ENCODE measurements at places on chromosomes 5 and 9.
A peak's percentile ranks its signal among the peaks of the same experiment; 100 is the strongest.

DNA sequence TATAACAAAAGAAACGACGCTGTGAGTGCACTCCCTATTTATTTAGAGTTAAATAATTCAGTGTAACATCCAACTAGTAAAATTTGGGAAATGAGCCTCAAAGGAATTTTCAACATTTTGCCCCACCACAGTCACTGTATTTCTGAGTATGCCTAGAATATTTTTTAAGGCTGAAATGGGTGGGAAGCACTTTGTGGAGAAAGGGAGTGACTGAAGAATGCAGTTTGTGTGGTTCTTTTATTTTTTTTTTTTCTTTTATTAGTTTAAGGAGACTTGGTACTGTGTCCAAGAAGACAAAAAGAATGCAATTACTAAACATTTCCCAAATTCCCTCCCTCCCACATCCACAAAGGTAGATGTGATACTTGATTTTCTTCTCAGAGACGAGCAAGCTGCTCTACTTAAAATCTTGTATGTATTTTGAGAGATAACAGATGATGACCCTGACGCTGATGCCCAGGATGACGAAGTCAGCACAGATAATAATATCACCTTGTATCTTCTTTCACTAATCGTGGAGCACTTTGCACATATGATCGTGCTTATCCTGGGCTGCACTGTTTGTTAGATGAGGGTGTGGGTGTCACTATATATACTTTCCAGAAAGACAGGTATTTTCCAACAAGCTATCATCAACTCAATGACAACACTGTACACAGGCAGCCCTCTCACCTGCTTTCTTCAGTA lies 586.3 kb downstream of the RAB3C start:
- DNase-seq, result no peak

GRCh38 chr9:6512085-6512657 lies 99.2 kb downstream of the UHRF2 start:
- no peak for DNase-seq

GRCh38 chr9:86287013-86287412 lies 4.7 kb upstream of the ISCA1 start:
- no peak for DNase-seq

GRCh38 chr9:136120438-136120844 lies 1.8 kb upstream of the TMEM250 start:
- DNase-seq, result no peak

DNA sequence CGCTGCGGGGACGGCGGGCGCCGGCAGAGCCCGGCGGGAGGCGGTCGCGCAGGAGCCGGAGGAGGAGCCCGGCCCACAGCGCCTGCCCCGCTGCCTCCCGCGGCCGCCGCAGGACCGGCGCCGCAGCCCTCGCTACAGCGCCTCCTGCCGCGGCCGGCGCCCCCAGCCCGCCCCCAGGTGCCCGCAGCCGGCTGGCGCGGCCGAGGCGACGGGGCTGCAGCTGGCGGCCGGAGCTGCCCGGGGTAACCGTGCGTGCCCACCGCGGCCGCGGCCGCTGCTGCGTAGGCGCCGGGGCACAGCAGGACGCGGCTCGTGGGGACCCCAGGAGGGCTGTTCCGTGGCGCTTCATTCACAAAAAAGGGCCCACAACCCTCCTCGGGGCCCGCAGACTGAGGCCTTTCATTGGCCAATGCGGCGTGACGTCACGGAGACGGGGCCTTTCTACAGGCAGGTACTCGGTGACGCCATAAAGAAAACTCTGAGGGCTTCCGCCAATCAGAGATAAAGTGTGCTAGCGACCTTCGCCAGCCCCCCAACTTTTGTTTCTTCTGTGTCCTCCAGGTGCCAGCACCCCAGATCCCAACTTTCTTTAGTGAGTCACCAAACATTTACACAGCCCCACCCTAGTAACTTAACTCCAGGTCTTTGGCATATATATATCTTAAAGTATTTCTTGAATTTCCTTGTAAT lies at the start of gene CDC14B:
Gene CDC14B (minus strand): TSS at position 353 of the 690 bp plus-strand sequence. CDS start 465 bp downstream, outside the sequence.
- peak; percentile 94 for DNase-seq

DNA sequence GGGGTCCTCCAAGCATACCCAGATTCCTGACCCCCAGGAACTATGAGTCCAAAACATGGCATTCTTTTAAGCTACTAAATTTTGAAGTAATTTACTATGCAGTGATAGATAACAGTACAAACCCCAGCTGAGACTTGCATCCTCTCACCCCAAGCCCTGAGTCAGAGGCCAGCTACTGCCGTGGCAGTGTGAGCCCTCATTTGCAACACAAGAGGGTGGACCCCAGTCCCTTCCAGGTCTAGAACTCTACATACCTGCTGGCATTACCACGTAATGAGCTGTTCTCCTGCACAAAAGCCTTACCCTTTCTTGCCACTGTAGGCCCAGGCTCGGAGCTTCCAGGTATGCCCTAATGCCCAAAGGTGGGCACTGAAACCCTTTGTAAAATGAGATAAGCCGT lies 108.6 kb upstream of the ERCC6L2 start:
- no peak for DNase-seq

GRCh38 chr9:9743822-9744221 lies 869.0 kb downstream of the PTPRD start:
- no peak for DNase-seq

- DNase-seq, result no peak
Measured at GRCh38 chr5:108148715-108149139, 233.2 kb downstream of the FBXL17 start.

DNA sequence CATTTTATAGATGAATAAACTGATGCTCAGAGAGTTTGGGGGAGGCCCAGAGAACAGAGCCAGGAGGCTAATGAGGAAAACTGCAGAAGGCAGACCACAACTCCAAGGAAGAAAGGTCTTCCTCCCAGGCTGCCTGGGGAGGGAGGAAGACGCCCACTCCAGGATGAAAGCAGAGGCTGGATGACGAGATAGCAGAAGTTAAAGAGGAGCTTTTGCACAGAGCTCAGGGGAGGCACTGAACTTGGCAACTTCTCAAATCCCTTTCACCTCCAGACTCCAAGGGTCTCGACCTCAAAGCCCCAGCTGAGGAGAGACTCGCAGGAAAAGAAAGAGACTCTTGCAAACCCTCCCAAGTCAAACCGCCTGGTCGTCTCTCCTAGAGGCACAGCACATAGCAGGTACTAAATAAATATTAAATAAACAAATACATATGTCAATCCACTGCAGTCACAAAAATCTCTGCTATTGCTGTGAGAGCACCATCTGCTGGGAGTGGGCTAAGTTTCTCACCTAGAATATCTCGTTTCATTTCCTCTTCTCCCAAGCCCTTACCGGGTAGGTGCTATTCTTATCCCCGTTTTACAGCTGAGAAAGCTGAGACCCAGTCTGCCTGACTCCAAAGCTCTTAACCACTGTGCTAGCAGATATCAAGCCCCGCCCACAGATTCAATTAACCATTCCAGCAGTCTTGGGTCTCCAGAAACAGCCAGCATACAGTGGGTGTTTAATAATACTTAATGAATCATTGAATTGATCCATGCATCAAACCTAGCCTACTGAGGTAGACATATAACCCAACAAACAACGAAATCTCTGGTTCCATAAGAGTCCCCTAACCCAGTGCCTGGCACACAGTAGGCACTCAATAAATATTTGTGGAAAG lies 97.8 kb upstream of the HAND1 start:
- DNase-seq, result no peak

Data from transverse colon (tissue), 4 donors.